Coronary artery (tissue), 2 donors: ENCODE measurements at places on chromosomes 5 and 9.

- DNase-seq, result no peak
Observed at GRCh38 chr9:2173170-2173569, 158.0 kb downstream of the SMARCA2 start.

DNA sequence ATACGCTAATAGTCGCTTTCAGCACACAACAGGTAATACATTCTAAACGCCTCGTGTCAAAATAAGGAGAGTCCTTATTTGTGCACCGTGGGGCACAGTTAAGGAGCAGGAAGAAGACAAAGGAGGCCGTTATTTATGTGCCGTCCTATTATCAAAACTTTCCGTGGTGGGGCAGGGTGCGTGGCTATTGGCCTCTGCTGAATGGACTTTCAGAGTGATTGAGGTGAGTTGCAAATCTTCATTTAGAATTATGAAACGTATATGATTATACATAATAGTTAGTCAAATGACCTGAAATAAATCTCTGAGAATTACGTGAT is 833 bp downstream of the C5orf24 start:
- no peak for DNase-seq

DNA sequence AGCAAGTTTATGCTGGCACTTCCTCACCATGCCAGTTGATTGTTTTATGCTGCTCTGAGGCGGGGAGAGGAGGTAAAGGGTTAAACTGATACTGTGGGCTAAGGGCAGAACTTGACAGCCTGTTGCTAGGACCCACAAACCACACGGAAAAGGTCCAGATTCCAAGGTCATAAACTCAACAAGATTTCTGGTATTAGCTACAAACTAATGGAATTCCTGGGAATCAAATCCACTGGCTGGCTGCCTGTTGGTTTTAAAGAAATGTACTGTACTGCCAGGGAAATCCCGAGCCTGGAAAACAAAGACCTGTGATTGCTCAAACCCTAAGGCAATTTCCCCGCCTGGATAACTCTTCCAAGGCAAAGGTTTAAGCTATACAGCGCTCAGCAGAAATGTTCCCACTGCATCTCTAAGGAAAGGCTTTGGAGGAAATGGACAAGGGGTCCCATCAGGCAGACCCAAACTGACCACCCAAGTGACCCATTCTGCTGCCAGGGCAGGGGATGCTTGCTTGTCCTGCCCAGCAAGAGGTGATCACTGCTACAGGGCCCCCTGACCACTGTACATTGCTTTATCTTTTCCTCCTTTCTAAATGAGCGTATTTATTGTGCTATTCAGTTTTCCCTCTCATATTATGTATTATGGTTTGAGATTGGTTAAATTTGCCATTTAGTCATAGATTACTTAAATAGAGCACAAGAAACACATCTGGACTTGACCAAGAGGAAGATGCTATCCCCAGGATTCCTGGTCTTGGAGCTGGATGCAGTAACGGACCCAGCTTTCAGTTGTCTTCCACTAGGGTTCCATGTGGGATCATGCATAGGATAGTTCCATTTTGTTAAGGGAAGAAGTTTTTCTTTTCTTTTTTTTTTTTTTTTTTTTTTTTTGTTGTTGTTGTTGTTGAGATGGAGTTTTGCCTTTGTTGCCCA is 124.3 kb downstream of the SUSD1 start:
- no peak for DNase-seq

GRCh38 chr5:68554571-68555279 is 339.2 kb downstream of the PIK3R1 start:
- DNase-seq, result no peak

DNA sequence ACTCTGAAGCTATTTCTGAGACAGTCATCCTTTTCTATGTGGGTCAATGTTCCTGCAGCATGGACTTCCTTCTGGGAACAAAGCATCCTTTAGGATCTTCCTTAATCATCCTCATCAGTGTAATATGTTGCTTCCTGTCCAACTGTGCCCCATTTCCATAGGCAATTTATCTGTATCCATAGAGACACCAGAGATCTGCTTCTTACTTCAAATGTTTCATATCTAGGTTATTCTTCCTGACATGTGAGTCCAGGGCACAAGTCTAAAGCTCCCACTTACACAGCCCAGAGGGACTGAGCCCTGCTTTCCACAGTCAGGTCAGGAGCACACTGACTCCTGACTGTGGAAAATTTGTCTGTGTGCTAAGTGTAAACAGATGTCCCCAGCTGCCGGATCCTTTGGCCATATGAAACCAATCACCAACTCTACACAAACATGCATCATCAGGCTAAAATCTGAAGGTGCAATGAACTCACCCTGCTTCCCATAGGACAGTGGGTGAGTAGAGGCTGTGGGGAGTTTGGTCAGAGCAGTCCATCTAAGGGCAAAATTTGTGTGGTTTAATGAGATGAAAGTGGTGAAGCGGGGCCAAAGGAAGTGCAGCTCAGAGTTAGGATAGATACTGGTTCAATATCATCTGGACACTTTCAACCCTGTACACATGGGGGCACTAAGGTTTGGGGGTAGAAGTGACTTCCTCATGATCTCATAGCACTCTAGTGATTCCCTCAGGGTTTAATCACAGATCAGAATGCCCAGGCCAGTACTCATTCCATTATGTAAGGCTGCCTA is 85.2 kb upstream of the TNC start:
- no peak for DNase-seq

GRCh38 chr5:140130949-140131733 is 5.4 kb downstream of the IGIP start:
- DNase-seq, result no peak

DNA sequence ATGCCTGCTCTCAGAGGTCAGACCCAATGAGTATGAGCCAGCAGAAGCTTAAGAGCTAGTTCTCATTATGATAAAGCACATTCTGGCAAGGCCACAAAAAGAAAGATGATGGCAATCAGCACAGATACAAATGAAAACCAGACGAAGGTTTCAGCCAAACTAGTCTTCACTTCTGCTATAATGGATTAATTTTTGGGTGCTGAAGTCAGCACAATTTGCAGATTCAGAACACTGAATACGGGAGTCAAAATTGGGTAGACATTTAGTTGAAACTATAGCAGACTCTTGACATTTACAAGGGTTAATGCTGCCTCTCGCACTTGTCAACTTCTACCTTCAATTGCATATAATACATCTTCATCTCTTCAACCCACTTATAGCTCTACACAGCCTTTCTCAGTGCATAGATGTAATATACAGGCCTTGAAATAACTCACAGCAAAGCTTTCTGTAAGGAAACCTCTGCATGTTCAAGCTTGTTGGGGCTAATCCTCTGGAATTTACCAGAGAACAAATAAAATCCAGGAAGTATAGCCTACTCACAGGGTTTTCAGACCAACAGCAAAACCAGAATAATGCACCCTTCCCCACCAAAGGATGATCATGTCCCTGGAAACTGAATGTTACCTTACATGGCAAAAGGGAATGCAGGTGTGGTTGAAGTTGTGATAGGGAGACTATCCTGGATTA is 77.1 kb downstream of the BAAT start:
- no peak for DNase-seq

GRCh38 chr5:1368756-1369155 is 23.9 kb upstream of the CLPTM1L start:
- no peak for DNase-seq

- DNase-seq, result no peak
Observed at GRCh38 chr5:115487756-115488155, 56.8 kb downstream of the FEM1C start.

DNA sequence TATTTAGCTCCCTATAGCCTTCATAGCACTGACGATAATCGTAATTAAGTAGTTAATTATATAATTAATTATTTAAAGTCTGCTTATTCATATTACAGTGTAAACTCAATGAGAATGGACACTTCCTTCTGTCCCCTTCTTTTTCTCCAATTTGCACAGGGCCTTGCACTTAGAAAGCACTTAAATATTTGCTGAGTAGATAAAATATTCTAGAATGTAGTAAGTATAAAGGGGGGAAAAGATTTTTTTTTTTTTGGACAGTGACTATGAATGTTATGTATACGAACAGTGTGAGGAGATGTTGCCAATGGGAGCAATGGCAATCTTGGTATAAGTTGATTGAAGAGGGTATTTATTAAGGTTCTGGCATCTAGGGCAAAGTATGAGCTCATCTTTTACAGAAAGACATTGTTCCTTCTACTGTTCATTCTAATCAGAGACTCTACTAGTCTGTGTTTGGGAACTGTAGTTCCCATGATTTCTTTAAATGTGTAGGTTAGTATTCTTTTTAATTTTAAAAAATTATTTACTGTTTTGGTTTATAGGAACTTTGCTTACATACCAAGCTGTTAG is 49.4 kb downstream of the YTHDC2 start:
- no peak for DNase-seq

DNA sequence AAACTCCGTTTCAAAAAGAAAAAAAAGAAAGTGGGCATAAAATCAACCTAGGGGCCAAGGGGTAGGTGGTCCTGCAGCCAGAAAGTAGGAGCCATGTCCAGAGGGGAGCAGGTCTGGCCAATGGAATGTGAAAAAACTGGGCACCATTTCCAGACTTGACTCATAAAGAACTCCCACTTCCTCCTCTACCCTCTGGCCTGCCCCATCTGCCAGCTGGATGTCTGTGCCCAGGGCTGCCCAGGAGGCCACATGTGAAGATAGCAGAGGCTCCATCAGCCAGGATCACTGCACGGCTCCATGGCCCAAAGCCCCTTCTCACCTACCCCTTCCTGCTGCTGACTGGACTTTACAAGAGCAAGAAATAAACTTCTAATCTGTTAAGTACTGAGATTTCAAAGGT is 42.1 kb upstream of the EEIG1 start:
- no peak for DNase-seq

GRCh38 chr9:92715488-92716231 is 45.7 kb upstream of the IPPK start:
- DNase-seq, result peak; percentile 71

GRCh38 chr5:107813559-107813958 is 142.8 kb upstream of the EFNA5 start:
- DNase-seq, result no peak
